ENCODE measurements at places on chromosomes 12 and 14.
A peak's percentile ranks its signal among the peaks of the same experiment; 100 is the strongest.

DNA sequence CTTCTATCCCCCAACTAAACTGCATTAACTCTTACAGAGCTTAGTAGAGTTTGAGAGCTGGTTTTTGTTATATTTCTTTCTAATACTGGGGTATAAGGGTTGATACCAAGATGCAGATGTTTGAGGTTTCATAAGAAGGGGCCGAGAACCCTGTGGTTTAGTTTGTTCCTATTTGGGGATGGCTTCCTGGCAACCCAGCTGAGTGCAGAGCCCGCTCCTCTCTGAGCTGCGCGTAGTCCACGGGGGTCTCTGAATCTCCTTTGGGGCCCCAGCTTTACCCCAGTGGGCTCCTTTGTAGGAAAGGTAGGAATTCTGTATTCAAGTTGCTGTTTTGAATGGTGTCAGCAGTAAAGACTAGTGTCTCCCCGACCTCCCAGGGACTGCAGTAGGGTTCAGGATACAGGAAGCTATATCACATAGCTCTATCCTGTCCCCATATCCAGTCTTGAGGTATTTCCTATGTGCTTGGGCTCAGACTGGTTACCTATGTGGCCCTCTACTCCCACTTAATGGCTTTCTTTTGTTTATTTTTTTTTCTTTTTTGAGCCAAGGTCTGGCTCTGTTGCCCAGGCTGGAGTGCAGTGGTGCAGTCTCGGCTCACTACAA lies 25.4 kb downstream of the PLXNC1 start:
- no peak for DNase-seq

- no peak for DNase-seq
Observed at GRCh38 chr14:95620659-95621059, 65.6 kb upstream of the TCL1B start.

GRCh38 chr12:11882301-11883019 lies 188.3 kb upstream of the BCL2L14 start:
- peak; percentile 57 for DNase-seq

- DNase-seq, result no peak
Observed at GRCh38 chr14:31501870-31502269, 14.0 kb upstream of the GPR33 start.

GRCh38 chr14:77541905-77542304 lies 43.3 kb upstream of the ISM2 start:
- no peak for DNase-seq

- no peak for DNase-seq
Observed at GRCh38 chr12:6214633-6215032, 14.4 kb downstream of the CD9 start.

GRCh38 chr14:55302367-55303124 lies 31.3 kb downstream of the FBXO34 start:
- no peak for DNase-seq

GRCh38 chr14:105902131-105902898 lies 375.9 kb downstream of the TMEM121 start:
- no peak for DNase-seq

DNA sequence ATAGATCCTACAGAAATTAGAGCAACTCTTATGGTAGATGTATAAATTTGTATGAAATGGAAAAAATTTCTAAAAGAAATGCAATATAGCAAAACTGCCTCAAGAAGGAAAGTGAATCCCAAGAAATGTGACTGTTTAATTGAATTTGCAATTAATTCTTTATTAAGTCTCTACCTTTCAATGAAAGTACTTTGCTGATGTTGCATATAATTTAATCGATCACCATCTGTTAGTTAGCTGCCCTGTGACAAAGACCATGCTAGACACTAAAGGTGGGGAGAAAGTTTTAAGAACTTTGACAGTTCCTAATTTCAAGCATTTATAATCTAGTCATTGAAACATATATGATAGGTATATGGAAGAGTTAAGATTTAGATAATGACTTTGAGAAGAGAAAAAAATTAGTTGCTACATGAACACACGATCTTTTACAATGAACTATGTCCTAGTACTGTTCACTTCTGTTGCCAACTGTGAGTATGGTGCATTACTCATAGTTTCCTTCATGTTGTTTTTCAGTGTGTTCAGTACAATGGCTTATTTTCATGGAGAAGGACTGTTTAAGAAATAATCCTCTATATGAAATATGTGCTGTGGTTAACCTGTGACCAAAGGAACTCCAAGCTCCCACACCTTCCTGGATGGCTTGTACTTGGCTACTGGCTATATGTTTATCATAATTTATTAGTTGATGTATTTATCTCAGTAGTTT lies 128.4 kb downstream of the METTL25 start:
- no peak for DNase-seq

DNA sequence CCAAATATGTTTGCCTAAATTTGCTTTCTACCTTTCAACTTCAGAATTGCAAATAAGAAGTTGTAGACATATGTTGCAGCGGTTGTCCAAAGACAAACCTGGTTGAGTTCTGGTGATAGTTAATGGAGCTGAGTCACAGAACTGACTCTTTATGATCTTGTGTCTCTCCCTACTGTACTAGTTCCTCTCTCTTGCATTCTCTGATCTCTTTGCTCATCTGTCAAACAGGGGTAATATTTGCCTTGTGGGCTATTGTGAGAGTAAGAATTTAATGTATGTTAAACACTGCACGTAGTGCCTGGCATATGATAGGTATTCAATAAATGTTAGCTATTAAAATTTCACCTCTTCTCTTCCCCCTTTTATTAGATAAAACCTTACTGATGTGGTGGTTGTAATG lies 283.5 kb upstream of the RGS6 start:
- no peak for DNase-seq

- DNase-seq, result no peak
Observed at GRCh38 chr14:81319314-81319713, 80.8 kb downstream of the STON2 start.

DNA sequence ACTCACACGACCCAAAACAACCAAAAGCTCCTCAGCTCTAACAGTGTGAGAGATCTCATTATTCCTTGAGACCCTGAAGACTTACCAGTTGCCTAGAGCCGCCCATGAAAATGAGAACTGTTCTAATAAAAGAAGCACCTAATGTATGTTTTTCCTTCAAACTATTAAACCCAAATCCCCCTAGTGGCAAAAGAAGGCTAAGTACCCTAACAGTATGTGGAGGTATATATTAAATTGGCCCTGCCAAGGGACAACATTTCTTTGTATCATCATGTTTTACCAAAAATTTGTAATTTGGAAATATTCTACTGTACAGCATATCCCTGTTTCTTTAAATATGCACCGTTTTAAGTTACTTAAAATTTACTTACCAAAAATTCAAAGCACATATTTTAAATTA lies 38.0 kb upstream of the PPFIA2 start:
- DNase-seq, result no peak

DNA sequence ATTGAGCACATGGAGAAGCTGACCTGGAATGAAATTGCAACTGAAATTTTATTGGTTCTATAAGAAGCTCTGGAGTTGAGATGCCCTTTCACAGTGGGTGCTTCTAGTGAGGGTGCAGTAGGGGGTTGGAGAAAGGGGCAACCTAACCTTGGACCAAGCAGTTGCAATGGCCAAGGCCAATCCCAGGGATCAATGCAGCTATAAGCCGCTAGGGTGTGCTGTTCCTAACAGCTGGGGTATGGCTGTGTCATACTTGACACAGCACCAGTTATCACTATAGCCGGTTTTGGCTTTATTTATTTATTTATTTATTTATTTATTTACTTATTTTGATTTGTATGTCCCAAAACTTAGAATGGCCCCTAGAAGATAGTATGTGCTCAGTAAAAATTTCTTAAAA lies 505.9 kb downstream of the FLRT2 start:
- no peak for DNase-seq

GRCh38 chr12:3601461-3602150 lies 110.6 kb downstream of the PRMT8 start:
- DNase-seq, result no peak

DNA sequence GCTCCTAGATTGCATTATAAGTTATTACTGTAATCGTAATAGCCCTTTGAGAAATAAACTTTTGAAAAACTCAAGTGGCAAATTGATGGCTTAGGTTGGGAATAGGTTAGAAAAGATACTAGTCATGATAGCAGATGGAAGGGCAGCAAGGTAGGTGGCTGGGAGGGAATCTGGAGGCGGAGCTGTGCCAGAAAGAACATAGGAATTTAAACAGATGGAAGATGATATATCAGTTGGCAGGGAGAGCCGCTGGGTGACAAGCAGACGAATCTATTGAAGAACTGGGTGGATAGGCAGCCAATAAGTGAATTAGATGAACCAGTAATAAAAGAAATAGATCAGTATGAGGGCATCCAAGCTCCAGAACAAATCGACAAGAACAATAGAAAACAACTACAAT lies 142.1 kb downstream of the CNTN1 start:
- DNase-seq, result no peak

- DNase-seq, result no peak
Observed at GRCh38 chr12:131239384-131240094, 285.8 kb downstream of the ADGRD1 start.

- no peak for DNase-seq
Observed at GRCh38 chr14:33349871-33350270, 411.2 kb downstream of the NPAS3 start.

- DNase-seq, result peak; percentile 78
Observed at GRCh38 chr12:124752437-124753227, 111.0 kb downstream of the SCARB1 start.

DNA sequence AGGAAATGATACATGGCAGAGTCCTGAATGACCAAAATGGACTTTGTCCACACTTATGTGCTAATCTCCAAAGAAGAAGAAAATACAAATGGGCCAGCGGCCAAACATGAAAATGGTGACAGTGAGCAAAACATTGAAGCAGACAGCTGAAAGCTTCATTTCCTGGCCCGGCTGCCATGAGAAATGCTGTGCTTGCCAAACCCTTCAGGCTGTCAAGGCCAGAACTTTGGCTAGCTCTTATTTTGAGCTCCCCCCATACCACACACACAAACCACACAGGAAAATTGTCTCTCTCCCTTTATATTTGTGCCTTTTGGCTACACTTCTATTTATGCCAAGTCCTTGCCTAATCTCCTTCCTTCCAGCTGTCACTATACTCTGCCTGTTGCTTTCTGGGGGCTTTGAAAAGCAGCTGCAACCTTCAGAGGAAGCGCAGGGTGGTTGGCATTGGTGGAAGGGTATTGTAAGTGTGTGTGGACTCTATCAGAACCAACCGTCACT lies 323.8 kb downstream of the RAD51B start:
- DNase-seq, result no peak

DNA sequence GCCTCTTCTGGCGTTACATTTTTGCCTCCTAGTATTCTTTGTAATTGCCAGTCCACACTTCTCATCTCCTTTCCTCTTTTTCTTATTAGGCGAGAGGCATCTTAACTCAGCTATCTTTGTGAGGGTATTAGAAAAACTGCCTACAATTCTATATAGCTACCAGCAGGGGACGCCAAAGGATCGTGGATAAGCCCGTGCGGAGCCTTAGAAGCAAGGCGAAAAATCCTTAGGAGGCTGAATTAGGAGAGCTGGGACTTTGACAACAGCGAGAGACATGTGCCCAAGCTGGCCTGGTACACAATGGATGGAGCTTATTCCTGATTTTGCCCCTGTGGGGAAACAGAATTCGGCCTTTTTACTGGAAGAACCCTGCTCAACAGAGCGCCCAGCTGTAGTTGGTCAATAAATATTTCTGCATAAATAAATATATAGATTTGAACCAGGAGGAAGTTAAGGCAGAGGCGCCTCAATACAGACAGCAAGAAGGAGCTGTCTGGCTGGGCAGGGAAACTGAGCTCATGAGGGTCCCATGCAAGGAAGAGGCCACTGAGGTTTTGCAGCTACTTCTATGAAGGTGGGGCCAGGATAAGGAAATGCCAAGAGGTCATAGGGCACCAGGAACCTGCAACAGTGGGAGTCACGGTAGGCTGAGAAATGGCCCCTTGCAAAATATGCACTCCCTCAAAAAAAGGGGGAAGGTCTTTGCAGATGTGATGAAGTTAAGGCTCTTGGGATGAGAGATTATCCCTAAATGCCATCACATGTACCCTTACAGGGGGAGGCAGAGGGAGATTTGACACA lies 14.6 kb upstream of the RBM19 start:
- peak; percentile 44 for DNase-seq

DNA sequence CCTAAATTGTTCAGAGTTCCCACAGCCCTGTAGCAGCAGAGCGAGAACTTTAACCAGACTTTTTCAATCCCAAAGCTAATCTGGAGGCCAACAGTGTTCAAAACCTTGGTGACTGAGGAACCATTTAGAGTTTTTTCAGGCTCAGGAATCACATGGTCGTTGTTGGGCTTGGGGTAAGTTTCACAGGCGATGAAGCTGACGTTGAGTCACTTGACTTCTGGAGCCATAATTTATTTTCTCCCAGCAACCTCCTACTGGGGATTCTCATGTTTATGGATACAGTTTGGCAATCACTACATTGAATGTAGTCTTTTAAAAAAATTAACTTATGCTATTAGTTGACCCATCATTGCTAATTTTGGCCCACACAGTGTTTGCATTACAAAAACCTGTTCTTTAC lies 34.5 kb downstream of the SSPN start:
- DNase-seq, result no peak

GRCh38 chr12:43453761-43454160 lies 98.2 kb downstream of the ADAMTS20 start:
- no peak for DNase-seq

GRCh38 chr12:126431767-126432166 lies 1366.5 kb downstream of the AACS start:
- no peak for DNase-seq

DNA sequence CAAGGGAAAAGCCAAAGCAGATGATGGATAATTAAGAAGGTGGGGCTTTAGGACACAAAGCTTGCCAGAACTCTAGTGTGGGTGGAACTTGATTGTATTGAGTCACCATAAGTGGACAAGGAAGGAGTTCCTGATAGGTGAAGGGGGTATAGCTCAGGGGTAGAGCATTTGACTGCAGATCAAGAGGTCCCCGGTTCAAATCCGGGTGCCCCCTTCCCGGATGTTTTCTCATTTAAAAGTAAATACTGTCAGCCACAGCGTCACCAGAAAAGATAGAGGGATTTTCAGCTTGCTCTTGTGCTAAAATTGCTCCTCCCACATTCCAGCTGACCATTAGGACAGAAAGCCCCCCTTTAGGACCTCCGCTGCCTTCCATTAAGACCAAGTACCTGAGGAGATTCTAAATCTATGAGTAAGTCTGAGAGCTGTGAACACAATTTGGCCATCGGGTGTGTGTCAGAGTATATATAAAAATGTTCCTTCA lies 36.6 kb downstream of the DCAF4 start:
- peak; percentile 77 for DNase-seq

GRCh38 chr12:28248555-28249145 lies 58.4 kb downstream of the CCDC91 start:
- DNase-seq, result no peak

DNA sequence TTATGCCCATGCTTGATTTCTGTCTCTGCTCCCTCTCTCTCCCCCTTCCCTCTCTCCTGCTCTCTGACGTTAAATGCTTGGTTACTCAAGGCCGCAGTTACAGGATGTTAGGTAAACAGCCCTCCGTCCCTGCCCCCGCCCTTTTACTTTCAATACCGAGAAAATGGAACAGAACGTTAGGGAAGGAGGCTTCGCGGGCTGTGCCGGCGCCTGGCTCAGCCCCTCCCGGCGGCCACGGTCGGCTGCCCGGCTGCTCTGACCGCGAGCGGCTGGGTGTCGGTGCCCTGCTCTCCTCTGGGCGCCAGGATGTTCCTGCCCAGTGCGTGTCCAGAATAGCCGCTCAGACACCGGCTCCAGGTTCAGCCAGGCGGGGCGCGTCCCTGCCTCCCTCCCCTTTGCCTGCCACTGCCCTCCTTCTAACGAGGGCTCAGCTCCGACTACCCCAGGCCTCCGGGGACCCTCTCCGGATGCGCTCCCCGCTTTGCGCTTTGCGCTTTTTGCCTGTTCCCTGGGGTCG lies 166.1 kb downstream of the ADCK1 start:
- peak; percentile 80 for DNase-seq

GRCh38 chr14:20866194-20866593 lies 25.0 kb upstream of the RNASE3 start:
- no peak for DNase-seq

GRCh38 chr14:50920482-50921230 lies 23.6 kb downstream of the PYGL start:
- peak; percentile 46 for DNase-seq
